NCI-H1048 (cell line): ENCODE measurements at places on chromosomes 1 and 21.

DNA sequence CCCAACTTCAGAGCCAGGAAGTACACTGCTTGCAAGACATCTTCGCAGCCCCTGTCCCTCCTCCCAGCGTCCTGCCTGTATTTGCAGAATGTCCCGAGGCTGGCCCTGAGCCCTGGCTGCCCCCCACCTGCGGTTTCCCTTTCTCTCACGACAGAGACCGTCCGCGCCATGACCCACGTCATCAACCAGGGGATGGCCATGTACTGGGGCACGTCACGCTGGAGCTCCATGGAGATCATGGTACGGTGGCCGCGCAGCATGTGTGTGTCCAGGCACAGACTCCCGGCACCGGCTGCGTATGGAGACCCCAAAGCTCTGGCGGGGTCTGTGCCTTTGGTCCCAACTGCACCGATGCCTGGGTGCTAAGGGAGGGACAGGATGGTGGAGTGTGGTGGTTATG, 48.6 kb downstream of the KCNAB2 start:
- DNase-seq, result no peak

GRCh38 chr1:89725631-89726030, 92.7 kb downstream of the LRRC8C start:
- DNase-seq, result no peak

GRCh38 chr1:56573311-56573710, 6.1 kb downstream of the PLPP3 start:
- DNase-seq, result no peak

DNA sequence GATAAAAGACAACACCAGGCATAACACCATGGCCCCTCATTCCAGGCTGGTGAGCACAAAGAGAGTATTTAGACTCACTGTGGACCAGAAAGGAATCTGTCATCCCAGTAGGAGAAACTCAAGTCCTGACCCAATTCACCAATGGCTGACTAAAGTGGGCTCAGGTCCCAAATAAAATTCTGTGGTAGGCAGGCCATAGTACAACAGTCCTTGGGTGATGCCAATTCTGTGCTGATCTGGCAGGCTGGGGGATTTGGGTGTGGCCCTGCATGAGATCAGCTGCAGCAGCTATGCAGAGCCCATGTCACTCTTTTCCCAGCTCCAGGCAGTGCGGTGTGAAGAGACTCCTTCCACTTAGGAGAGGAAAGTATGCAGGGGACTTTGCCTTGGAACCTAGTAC, 245.1 kb downstream of the LBR start:
- no peak for DNase-seq

GRCh38 chr1:48229317-48229716, 6.8 kb downstream of the SLC5A9 start:
- DNase-seq, result no peak

- no peak for DNase-seq
These were observed 1.5 kb downstream of the EDEM3 start for GRCh38 chr1:184753117-184753516.

DNA sequence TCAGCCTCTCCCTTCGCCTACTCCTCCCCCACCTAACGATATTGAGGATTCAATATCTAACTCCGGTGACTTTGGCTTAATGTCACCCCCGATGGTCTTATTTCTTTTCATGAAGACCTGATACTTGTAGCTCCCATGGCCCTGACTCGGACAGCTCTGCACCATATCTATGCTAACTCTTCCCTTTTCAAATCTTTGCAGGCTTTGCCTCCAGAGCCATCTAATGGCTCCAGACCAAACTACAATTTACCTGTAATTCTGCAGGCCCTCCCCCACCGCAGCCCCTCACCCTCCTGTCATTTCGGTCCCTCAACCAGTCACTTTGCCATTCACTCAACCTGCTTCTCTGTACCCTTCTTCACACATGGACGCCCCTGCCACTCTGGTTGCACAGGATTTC, 7.9 kb upstream of the GSTM5 start:
- DNase-seq, result no peak

- no peak for DNase-seq
These were observed 38.0 kb upstream of the EPS8L3 start for GRCh38 chr1:109801791-109802135.

- no peak for DNase-seq
These were observed 842.9 kb upstream of the ADGRL4 start for GRCh38 chr1:79849388-79849787.

- DNase-seq, result no peak
These were observed 33.1 kb downstream of the ZMYND12 start for GRCh38 chr1:42422737-42423136.

GRCh38 chr1:11874258-11874562, 15.5 kb upstream of the NPPB start:
- no peak for DNase-seq

GRCh38 chr1:244065063-244065793, 14.1 kb downstream of the ZBTB18 start:
- no peak for DNase-seq

- DNase-seq, result no peak
These were observed 60.0 kb downstream of the NRIP1 start for GRCh38 chr21:15004721-15005370.

GRCh38 chr1:18109756-18110597, 2.4 kb downstream of the IGSF21 start:
- no peak for DNase-seq

DNA sequence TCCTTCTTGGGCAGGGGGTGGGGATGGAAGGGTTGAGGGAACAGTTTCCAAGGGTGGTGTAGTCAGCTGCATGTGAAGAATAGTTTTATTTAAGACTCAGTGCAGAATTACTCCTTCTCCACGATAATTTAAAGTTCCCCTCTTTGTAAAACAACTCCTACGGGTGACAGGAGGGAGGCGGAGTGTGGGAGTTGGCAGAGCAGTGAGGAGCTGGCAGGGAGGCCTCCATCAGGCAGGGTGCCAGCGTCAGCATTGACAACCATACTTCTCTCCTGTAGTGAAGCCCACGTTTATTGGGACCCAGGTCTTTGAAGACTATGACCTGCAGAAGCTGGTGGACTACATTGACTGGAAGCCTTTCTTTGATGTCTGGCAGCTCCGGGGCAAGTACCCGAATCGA, 93.8 kb downstream of the MTR start:
- no peak for DNase-seq

DNA sequence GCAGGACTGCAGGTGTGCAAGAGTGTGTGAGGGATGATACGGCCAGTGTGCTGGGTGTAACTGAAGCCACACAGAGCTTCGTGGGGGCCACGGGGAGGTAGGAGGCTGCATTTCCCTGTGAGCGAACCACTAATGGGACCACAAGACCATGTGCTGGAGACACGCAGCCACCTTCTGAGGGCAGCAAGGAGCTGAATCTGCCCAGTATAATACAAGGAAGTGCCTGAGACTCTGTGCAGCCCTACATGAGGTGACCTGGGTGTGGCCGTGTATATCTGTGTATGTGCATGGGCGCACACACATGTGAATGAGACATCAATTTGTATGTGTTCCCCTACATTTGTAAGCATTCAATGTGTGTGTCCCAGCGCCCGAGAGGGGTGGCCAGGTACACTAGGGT, 50.8 kb downstream of the CHD5 start:
- DNase-seq, result no peak

DNA sequence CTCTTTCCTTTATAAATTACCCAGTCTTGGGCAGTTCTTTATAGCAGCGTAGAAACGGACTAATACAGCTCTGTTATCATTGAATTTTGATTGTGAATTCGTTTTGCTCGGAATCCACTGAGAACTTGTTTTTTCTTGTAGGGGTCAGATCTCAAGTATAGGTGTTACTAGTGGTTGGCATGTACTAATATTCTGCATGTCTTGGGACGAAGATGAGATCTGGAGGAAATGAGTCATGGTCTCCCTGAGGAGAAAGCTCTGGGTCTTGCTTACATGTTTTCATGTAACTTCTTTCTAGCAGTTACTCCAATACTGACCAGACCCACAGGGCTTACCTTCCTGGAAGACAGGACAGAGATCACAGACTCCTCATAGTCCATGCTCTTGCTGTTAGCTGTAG, 30.3 kb downstream of the ZSCAN20 start:
- DNase-seq, result no peak

- no peak for DNase-seq
These were observed 110.0 kb downstream of the ADSS2 start for GRCh38 chr1:244341455-244342450.

GRCh38 chr21:33433425-33434114, 30.4 kb downstream of the IFNGR2 start:
- DNase-seq, result no peak

GRCh38 chr1:209815931-209816341, 10.0 kb upstream of the IRF6 start:
- DNase-seq, result no peak

DNA sequence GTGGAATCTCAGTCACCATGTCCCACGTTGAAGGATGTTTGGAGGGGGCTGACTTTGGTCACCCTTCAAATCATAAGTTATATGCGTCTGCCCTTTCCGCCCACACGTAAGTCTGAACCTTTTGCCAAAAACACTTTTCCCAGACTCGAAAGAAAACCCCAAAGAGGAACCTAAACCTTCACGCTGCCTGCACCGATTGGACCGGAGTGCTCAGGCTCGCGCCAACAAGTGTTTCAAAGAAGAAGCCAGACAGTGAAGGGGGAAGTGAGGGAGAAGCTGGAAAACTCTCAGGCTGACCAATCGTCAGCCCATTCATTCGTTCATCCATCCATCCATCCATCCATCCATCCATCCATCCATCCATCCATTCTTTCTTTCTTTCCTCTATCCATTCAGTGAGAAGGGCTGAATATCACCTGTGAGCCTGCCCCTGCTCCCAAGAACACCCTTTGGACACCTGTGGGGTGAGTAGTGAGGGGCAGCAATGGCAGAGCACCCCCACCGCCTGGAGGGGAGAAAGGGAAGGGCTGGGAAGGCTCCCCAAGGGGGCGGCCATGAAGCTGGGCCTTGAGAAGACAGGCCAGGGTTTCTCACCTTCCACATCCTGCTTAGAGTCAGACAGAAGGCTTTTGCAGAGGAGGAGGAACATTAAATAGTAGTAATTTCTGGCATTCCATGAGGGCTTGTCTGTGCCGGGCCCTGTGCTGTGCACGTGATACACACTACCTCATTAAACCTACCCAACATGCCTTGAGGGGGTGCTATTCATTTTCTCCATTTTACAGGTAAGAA, 27.1 kb upstream of the RUNX3 start:
- DNase-seq, result no peak

GRCh38 chr1:202016811-202017748, 6.7 kb downstream of the ELF3 start:
- no peak for DNase-seq

DNA sequence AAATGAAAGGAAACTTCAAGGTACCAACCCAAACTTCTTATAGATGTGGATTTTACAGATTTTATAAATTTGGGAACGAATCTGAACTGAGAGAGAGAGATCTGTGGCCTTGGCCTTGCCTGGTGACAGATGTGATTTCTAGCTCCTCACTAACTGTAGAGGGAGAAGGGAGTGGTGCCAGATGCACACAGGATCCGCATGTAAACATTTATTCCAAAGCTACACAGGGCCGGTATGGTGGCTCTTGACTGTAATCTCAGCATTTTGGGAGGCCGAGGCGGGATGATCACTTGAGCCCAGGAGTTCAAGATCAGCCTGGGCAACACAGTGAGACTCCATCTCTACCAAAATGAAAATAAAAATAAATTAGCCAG, 77.1 kb downstream of the PGBD5 start:
- DNase-seq, result no peak

GRCh38 chr1:181324797-181325616, 158.3 kb upstream of the CACNA1E start:
- no peak for DNase-seq

- no peak for DNase-seq
These were observed 160.5 kb upstream of the KIAA0040 start for GRCh38 chr1:175353066-175353465.

- DNase-seq, result no peak
These were observed 1.6 kb upstream of the MX2 start for GRCh38 chr21:41360072-41360821.

DNA sequence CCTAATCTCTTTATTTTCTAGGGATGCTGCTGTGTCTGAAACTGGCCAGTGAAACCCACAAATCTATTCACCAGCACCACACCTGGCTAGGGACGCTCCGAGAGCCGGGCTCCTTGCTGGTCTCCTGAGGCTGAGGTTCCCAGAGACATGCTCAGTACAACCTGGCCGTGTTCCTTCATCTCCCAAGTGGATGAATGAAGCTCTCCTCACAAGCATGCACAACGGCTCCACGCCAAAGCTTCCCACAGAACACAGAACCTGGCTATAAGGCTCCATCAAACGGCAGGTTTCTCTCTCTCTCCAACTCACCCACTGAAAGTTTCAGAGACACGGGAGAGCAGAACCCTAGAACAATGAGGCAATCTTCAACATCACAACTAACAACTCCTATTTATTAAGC, 82.3 kb downstream of the TIAM1 start:
- DNase-seq, result no peak

DNA sequence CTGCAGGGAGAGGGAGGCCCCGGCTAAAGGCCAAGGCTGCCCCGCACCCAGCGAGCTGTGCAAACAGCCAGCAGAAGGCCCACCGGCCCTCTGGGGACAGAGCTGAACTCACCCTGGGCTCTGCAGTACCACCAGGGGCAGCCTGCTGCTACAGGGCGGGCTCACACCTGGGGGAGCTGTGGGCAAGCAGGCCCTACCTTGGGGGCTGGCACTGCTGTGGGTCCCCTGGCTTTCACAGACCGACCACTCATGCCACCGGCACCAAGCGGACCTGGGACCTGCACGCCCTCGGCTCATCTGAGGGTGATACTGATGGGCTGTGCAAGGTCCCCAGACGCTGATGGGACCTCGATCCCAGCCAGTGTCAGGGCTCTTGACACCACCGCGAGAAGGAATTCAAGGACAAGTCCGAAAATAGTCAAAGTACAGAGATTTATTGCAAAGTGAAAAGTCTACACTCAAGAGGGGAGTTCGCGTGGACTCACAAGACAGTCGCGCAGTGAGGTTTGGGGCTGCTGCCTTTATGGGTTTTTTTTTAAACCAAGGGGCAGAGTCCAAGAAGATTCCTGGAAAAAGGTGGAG, 61.0 kb upstream of the ADARB1 start:
- no peak for DNase-seq

GRCh38 chr1:25524568-25525360, 18.6 kb upstream of the LDLRAP1 start:
- no peak for DNase-seq

DNA sequence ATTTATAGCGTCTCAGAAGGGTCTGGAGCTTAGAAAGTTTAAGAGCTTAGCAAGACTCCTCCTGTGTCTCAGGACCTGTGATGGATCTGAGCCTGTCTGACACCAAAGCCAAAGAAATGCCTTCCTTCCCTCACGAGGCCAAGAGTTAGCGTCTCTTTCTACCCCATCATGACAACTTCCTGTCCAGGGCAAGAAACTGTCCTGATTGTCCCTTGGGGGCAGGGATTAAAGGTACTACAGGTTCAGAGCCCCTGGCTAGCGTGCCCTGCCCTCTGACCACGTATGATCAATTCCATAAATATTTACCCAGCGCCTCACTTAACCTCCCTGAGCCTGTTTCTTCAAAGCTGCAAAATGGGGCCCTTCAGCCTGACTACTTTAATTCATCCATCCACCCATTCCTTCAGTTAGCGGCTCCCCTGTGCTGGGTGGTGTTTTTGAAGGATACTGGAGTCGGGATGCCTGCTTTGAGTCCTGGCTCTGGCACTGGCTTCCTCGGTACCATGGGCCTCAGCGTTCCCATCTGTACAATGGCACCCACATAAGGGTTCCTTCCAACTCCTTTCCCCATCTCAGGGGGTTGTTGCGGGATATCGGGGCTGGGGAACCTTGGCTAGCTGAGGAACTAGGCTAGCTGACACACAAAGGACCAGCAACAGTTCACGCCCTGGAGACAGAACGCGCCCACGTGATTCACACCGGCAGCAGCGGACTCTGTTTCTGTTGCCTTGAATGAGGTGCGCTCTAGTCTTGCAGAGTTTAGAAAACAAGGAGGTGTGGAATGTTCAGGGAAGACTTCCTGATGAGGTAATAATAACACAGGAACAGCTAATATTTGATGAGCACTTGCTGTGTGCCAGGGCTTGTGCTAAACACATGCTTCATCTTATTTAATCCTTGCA, 23.0 kb upstream of the EPHA2 start:
- DNase-seq, result no peak
